Effector CD4-positive, alpha-beta T cell (primary cell): ENCODE measurements at places on chromosomes 6 and 20.

- DNase-seq = no peak
These were observed 4.4 kb upstream of the CST3 start for GRCh38 chr20:23641936-23642751.

DNA sequence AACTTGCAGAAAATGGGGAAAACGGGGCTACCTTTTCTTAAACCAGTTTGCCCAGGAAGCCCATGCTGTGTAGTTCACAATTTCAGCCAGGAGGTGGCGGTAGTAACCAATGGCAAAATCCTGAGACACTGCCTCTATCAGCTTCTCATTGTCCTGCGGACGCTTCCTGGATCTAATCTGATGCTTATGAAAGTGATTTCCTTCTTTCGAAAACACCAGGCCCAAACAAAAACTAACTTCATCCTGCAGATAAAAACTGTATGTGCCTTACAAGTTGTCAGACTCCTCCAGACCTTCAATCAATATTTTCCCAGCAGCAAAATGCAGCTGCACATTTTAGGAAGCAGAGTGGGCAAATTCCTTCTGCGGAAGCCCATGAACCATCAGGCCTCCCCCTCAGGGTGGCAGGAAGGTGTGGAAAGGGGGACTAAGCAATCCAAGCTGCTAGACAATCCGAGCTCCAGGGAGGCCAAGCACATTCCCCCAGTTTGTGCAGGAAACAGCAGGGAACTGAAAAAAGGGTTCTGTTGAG lies 88.5 kb downstream of the LY86 start:
- DNase-seq = peak; percentile 63

GRCh38 chr6:2460216-2460745 lies 214.9 kb upstream of the GMDS start:
- DNase-seq = no peak

- no peak for DNase-seq
These were observed 554.3 kb downstream of the CD109 start for GRCh38 chr6:74250161-74250818.

- DNase-seq = no peak
These were observed 9.9 kb downstream of the PAX1 start for GRCh38 chr20:21715193-21715881.

DNA sequence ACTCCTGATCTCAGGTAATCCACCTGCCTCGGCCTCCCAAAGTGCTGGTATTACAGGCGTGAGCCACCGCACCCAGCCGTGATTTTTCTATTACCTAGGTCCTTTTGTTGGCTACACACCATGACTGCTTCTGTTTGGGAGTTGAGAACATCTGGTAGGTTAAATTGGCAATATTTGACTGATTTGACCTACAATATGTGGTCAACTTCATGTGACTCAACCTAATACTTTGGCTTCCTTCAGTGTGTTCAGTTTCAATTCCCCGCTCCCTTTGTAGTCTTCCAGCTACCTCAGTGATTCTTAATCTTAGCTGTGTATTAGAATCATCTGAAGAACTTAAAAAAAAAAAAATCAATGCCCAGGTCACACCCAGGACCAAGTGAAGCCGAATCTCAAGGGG lies 47.4 kb downstream of the MYB start:
- DNase-seq = no peak

DNA sequence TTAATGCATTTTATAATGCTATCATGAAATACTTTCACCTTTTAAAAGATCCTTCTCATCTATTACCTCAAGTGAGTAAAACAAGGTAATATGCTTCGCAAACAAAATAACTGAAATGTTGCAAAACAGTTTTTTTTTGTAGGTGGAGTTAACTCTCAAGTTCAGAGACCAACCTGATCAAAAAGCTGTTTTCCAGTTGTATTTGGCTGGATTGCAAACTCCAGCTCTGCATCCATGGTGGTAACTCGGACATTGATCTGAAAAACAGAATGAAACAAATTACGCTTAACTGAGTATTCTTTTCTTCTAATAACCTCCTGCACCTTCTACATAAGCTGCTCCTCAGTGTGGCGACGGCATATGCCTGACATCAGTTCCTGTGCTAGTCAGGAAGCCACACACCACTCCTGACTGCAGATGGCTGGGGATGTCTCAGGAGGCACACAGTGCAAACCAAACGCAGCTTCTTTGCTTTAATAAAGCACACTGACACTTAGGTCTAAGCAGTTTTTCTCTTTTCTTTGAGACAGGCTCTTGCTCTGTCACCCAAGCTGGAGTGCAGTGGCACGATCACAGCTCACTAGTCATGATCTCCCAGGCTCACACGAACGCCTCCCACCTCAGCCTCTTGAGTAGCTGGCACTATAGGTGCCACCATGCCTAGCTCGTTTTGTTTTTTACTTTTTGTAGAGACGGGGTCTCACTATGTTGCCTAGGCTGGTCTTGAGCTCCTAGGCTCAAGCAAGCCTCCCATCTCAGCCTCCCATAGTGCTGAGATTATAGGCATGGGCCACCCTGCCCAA lies 29.9 kb downstream of the EZR start:
- DNase-seq = peak; percentile 38
